ENCODE measurements at places on chromosomes 13 and 19.

DNA sequence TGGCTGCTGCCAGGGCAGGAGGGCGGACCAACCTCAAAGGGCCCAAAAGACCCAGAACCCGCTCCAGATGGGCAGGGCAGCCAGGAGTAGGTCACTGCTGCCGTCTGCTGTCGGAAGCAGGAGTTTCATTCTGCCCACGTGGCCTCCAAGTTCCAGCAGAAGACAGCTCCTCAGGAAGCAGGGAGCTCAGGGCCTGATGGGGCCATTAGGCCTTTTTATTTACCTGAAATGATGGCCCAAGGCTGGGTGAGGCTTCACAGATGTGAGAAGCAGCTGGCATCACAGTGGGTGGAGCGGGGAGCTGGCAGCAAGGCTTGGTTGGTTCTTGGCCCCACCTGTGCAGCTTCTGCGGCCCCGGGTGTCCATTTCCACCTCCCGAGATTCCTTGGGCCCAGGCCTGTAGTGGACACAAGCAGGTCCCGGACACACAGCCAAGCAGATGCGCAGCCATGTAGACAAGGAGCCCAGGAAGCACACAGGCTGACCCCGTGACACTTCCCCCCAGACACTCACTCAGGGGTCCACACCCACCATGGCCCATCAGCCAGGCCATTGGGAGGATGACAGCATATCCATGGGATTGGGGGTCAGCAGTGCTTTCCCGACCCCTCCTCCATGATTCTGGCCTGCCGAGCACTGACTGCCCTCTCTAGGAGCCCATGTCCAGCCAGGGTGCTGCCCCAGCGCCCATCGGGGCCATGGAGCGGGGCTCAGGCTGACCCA lies 26.4 kb downstream of the C13orf46 start:
- DNase-seq, result no peak

GRCh38 chr19:36421749-36422481 lies 3.5 kb upstream of the ZFP82 start:
- DNase-seq, result no peak

GRCh38 chr13:67343777-67344176 lies 113.6 kb upstream of the PCDH9 start:
- no peak for DNase-seq

DNA sequence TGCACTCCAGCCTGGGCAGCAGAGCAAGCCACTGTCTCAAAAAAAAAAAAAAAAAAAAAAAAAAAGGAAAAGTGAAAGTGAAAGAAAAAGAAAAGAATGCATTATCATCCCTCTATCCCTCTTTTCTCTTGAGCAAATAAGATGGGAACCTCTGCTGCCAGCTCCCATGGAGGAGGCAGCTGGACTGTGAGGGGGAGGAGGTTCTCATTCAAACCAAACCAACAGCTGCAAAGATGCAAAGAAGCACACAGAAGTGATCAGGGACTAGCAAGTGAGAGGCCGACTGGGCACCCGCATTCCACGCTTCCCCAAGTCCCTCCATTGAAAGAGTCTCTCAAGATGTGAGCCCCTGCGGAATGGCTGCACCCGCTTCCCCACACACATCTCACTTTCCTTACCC lies 63.5 kb downstream of the TSHZ3 start:
- DNase-seq, result no peak

- no peak for DNase-seq
Measured at GRCh38 chr13:30466358-30466714, 600 bp upstream of the HMGB1 start.

GRCh38 chr19:39426170-39426569 lies 9.6 kb downstream of the RPS16 start:
- DNase-seq, result no peak

DNA sequence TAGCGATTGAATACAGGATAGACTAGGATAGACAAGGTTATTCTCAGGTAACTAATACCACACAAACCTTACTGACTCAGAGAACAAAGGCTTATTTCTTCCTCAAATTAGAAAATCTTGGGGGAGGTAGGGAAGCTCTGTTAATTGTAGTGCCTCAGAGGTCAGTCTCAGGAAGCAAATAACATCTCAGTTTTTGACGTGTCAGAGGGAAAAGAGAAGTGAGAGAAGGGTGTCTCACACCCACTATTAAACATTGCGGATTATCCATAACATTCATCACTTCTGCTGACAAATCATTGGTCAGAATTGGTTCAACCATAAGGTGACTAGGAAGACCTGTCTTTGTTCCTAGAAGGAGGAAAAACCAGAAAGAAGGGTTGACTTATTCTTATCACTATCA lies 579.4 kb upstream of the MIR17HG start:
- DNase-seq, result no peak

DNA sequence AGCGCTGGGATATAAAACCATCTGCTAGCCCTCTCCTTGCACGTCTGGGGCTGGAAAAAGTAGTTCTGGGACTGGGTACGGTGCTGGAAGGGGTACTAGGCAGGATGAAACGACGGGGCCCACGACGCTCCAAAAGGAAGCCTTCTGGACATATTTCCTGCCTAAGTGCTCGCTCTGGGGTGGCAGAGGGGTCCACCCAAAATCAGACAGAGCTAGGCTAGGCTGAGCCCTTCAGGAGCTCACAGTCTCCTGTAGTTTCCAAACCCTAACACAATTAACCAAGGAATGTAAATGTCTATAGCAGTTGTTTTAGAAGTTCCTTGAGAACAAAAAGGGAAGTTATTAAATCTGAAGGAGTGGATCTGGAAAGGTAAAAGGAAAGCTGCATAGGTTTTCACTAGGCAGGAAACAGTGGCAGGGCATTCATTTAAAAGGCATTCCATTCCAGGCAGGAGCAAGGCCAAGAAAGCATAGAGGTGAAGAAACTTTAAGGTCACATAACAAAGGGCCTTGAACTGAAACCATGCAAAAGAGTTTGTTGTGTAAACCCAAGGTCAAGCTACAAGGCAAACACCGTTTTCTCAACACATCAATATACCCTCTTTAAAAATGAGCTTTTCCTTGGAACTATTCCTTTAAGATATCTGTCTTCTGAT lies 634 bp upstream of the DIAPH3 start:
- no peak for DNase-seq

- DNase-seq, result no peak
Measured at GRCh38 chr13:86907156-86907555, 764.0 kb upstream of the SLITRK5 start.

GRCh38 chr13:110813646-110814624 lies 100.4 kb downstream of the ING1 start:
- no peak for DNase-seq

DNA sequence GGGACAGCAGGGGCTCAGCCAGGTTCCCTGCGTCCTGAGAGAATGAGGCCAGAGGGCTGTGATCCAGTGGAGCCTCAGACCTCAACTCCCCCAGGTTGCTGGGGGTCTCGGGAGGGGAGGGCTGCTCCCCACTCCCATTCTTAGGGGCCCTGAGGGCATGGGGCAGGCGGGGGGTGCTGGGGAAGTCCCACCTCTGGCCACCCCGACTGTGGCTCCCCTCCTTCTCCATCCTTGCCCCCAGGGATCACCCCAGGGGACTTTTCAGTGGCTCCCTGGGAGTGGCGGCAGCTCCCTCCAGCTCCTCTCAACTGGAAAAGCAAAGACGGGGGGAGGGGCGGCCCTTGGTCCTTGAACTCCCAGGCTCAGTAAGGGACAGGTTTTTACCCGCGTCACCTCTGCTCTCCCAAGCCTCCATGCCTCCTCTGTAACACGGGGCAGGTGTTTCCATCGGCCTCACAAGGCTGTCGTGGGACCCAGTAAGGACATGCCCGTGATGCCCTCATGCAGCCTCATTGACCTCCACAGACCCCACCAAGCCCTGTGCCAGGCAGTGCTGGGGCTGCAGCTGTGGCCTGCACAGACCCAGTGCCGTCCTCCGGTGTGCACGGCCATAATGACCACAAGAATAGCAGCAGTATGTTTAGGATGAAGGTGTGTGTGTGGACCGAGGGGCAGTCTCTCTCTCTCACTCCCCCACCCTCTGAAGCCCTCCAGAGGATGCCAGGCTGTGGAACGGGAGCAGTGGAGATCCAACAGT lies 11.6 kb upstream of the TOMM40 start:
- DNase-seq, result no peak

- no peak for DNase-seq
Measured at GRCh38 chr13:98216135-98216565, 39.1 kb upstream of the RNF113B start.

DNA sequence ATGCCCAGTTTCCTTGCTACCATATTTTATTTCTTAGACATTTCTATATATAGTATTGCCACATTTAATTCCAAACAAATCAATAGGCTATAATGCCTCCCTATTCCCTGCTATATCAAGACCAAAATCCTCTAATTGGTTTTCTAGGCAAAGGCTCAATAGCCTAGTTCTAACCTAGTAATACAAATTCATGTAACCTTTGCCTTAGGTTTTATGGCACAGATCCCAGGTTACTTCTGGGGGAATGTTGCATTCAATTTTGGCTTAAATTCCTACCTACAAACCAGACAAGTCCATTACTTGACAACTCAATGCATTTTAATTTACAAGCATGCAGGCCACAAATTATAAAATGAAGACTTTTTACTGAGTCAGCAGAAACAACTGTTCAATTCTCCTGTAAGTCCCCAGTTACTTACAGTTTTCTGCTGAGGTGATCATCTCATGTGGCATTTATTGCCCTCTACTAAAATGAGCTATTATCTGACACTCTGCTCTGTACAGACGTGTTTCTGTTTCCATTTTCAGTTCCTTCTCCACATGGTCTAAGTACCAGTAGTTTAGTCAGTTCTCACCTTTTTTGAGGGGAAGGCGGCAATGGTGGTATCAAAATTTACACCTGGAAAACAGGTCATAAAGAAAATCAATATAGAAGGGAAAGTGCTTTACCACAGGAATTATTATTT lies 11.7 kb downstream of the KCNRG start:
- DNase-seq, result no peak

DNA sequence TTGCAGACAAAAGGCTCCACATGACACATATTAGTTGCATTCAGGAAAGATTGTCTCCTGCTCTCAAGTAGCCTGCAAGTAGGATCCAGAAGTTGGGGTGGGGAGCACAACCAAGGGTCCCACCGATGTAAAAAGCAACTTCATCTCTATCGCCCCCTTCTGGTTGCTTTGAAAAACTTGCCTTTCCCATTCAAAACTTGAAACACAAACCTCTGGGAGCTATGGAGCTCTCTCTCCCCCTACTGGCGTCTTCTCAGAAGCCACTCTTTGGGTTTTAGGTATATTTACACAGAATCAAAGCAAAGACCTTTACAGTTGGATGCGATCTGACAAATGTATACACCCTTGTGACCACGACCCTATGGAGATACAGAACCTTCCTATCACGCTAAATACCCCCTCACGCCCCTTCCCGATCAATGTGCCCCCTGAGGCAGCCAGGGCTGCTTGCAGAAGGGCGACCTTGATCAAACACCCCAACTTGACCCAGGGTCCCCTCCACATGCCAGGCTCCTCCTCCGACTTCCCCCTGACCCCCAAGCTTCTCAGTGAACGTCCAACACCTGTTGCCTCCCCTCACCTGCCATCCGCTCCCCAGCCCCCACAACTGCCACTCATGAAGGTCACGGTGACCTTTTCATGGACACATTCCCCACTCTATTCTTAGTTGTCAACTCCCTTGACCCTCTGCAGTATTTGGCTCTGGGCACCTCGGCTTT lies 10.1 kb downstream of the NOSIP start:
- DNase-seq, result peak; percentile 43

DNA sequence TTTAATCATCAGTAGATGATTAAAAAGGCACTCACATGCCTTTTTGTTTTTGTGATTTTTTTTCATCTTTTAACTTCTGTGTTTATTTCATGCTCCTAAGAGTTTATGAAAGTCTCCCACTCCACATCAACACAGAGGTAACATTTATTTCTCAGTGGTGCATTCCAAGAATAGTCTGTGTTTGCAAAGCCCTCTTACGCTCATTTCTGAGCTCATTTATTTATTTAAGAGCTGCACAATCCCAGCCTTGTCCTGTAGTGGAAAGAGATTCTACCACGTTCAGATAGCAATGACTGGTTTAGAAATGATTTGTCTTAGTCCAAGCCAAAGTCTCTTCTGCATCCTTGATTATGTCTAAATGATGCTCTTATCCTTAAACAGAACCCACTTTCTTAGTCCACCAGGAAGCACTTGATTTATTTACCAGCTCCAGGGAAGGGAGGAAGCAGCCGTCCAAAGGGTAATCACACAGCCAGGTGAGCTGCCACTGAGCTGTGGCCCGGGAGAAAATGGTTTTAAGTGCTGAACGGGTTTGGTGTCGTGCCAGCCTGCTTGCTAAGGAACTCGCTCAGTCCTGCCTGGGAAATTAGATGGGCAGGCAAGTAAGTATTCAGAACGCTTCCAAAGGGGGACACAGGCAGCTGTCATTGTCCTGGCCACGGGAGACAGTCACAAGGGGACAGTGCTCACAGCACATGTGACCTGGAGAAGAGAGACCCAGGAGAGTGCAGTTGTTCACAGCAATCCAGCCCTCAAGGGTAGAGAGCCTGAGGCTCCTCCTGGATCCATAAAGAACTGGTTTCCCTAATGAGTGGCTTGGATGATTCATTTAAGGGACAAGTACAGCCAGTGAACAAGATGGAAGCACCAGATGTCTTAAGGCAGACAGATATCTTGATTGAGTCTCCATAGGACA lies 131.8 kb upstream of the WASF3 start:
- no peak for DNase-seq

GRCh38 chr13:42279080-42279479 lies 7.1 kb downstream of the AKAP11 start:
- no peak for DNase-seq

DNA sequence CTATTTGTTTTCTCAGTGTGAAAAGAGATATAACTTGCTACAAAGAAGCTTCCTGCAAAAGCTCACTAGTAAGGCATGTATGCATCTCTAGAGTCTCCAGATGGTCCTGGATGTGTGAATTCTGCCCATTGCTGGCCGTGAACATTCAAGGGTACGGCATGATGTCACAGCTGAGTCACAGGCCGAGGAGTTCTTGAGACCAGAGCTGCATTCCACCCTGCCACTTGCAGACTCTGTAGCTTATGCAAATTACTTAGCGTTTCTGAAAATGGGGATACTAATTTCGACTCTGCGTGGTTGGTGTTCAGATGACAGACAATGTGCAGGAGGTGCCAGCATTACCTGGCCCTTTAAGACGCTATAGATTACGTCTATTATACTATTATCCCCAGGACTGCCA lies 470.7 kb downstream of the ZNF536 start:
- no peak for DNase-seq

DNA sequence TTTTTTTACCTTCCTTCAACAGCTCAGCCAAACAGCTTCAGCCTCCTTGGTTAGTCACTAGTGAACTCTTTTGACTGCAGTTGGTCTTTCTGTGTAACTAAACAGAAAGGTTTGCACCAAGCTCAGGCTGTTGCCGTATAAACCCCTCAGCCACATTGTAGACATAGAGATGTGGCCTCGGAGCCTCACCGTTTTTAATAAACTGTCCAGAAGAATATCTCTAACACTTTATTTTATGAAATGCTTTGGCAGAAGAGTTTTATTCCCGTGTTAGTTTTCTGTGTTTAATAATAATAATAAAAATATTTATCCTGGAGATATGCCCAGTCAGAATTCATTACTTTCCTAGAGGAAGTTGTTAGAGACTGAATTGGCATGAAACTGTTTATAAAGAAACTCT lies 171.7 kb upstream of the MAB21L1 start:
- no peak for DNase-seq

- DNase-seq, result no peak
Measured at GRCh38 chr19:57620673-57621348, 6.8 kb downstream of the ZNF134 start.

GRCh38 chr13:33545492-33545891 lies 259.9 kb upstream of the STARD13 start:
- DNase-seq, result no peak
